WTC11 (cell line): ENCODE measurements at places on chromosomes 3 and 15. TPM values are rescaled to one million over a fixed set of nuclear protein-coding genes. Genes with fewer than 3 reads are reported as not detected.
A peak's percentile ranks its signal among the peaks of the same experiment; 100 is the strongest.

GRCh38 chr3:82556113-82556512 lies 794.7 kb upstream of the GBE1 start:
- no peaks in the 10 kb centered on the region for H3K36me3 ChIP-seq
- no peak overlapping the region for H3K4me3 ChIP-seq
- peaks cover 42% of the 10 kb centered on the region for H3K4me1 ChIP-seq
- H3K27me3 ChIP-seq = no peaks in the 10 kb centered on the region

DNA sequence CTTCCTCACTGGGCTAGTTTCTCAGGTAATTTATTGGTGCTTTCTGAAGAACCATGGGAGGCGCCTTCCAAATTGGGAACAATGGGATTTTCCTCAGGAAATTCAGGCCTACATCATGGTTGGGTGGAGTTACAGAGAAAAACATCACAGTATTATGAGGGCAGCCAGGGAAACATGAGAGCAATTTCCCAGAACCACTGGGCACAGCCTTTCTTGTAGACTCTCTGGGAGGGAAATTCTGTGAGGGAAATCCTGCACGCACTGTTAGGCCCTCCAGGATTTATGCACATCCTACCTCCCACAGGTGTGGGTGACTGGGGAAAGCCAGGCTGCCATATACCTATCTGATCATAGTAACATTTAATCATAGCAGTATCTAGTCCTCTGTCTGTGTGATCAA lies 13.2 kb downstream of the POPDC2 start:
- peaks cover 24% of the 10 kb centered on the region for H3K4me1 ChIP-seq
- no peaks in the 10 kb centered on the region for H3K27me3 ChIP-seq
- DNase-seq = no peak
- no peak overlapping the region for H3K4me3 ChIP-seq
- no peaks in the 10 kb centered on the region for H3K36me3 ChIP-seq

DNA sequence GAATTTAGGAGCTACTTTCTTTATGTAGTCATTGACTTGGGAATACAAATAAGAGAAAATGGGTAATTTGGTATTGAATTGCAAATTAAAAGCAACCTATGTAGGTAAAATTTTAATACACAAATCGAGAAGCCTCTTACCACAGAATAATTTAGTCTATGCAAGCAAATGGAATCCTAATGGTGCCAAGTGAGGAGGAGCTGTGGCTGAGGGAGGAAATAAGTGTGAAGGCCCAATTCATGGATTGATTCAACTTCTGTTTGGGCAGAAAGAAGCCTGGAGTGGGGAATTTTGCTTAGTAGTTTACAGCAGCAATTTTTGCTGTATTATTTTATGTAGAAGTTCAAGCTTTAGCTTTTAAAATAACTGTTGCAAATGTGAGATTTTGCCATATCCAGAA lies 291.9 kb downstream of the OXSM start:
- H3K4me3 ChIP-seq = no peak overlapping the region
- H3K36me3 ChIP-seq = peaks cover 8% of the 10 kb centered on the region
- H3K4me1 ChIP-seq = no peaks in the 10 kb centered on the region
- no peak for DNase-seq
- H3K27me3 ChIP-seq = no peaks in the 10 kb centered on the region
- H3K27ac ChIP-seq = no peak overlapping the region

GRCh38 chr3:16885593-16886302 lies 993 bp downstream of the PLCL2 start:
- peaks cover 63% of the 10 kb centered on the region for H3K4me1 ChIP-seq
- peak overlapping the region; percentile 75 for H3K4me3 ChIP-seq
- DNase-seq = no peak
- H3K36me3 ChIP-seq = no peaks in the 10 kb centered on the region

Gene TICRR
- 33.7 to 37.4 TPM (median 33.8 TPM) in 3 replicates for total RNA-seq

Gene LRRC2
- 4.0 to 4.9 TPM (median 4.9 TPM) in 3 replicates for total RNA-seq

GRCh38 chr3:156918746-156919145 lies 92.6 kb downstream of the LEKR1 start:
- H3K36me3 ChIP-seq = peaks cover 10% of the 10 kb centered on the region
- DNase-seq = no peak

Gene USP19
- total RNA-seq = 72.4 to 75.8 TPM (median 73.3 TPM) in 3 replicates

Gene CPN2
- 0.09 to 0.14 TPM in 2 of 3 replicates, not detected in the other for total RNA-seq

GRCh38 chr15:60343221-60343970 lies 54.4 kb downstream of the ANXA2 start:
- H3K27ac ChIP-seq = no peak overlapping the region
- no peak for DNase-seq
- H3K4me1 ChIP-seq = peaks cover 26% of the 10 kb centered on the region
- H3K36me3 ChIP-seq = peaks cover 11% of the 10 kb centered on the region
- H3K27me3 ChIP-seq = no peaks in the 10 kb centered on the region

Gene EXD1
- total RNA-seq = 0.26 to 0.44 TPM (median 0.37 TPM) in 3 replicates

GRCh38 chr3:73148682-73149081 lies 87.2 kb downstream of the EBLN2 start:
- no peaks in the 10 kb centered on the region for H3K36me3 ChIP-seq
- H3K4me1 ChIP-seq = no peaks in the 10 kb centered on the region
- DNase-seq = no peak
- H3K27ac ChIP-seq = no peak overlapping the region
- H3K4me3 ChIP-seq = no peak overlapping the region

DNA sequence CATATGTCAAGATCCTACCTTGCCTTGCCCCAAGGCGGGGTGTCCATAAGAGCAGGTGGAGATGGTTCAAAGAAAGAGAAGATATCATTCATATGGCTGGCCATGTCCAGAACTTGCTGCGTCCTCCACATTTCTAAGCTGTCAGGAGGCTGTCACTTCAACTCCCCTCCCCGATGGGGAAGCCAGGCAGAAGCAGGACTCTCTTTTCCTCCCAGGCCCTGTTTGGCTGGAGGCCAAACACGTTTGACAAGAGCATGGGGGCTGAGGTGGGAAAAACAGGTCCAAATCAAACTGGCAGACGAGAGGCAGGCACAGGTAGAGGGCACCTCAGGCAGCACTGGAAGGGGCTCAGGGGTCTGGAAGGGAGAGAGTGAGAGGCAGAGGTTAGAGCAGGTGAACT lies 37.7 kb downstream of the MESD start:
- peaks cover 33% of the 10 kb centered on the region for H3K4me1 ChIP-seq
- no peaks in the 10 kb centered on the region for H3K27me3 ChIP-seq
- no peak for DNase-seq
- peaks cover 29% of the 10 kb centered on the region for H3K36me3 ChIP-seq

DNA sequence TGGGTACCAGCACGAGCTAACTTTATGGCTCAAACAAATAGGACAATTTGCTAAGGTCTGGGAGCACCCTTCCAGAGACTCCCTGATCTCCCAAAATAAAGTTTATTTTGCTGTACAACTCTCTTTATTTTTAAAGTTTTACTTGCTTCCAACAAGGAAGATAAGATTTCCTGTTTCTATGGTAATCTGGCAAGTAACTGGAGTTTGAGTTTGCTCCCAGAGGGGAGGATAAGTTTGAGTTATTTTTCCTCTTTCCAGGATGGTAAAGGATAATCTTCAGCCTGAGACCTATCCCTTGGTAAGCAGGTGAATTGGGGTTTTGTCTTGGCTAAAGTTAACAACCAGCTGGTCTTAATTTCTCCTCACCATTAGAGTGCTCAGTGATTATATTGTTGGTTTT lies 1019.4 kb upstream of the ALCAM start:
- H3K27ac ChIP-seq = no peak overlapping the region
- no peak for DNase-seq
- peaks cover 12% of the 10 kb centered on the region for H3K36me3 ChIP-seq
- H3K4me1 ChIP-seq = peaks cover 20% of the 10 kb centered on the region
- no peaks in the 10 kb centered on the region for H3K27me3 ChIP-seq

GRCh38 chr3:177932750-177933660 lies 603.2 kb upstream of the KCNMB2 start:
- no peak for DNase-seq
- no peak overlapping the region for H3K4me3 ChIP-seq
- H3K27ac ChIP-seq = no peak overlapping the region
- H3K4me1 ChIP-seq = 0 out of 2 replicates have a peak, but pooled peaks cover 3% of the 10 kb centered on the region
- no peaks in the 10 kb centered on the region for H3K27me3 ChIP-seq

Gene NRG4
- total RNA-seq = 0.18 to 0.55 TPM in 2 of 3 replicates, not detected in the other

GRCh38 chr15:29123991-29124390 lies 145.6 kb downstream of the NSMCE3 start:
- H3K4me3 ChIP-seq = no peak overlapping the region
- no peak overlapping the region for H3K27ac ChIP-seq
- H3K36me3 ChIP-seq = no peaks in the 10 kb centered on the region
- peaks cover 12% of the 10 kb centered on the region for H3K4me1 ChIP-seq

DNA sequence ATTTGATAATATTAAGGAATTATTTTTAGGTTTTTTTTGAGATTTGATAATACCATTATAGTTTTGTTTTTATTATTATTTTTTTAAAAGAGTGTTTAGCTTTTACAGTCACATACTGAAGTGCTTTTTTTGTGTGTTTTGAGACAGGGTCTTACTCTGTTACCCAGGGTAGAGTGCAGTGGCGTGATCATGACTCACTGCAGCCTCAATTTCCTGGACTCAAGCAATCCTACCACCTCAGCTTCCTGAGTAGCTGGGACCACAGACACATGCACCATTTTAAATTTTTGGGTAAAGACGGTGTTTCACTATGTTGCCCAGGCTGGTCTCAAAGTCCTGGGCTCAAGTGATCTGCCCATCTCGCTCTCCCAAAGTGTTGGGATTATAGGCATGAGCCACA lies 73.0 kb downstream of the SUMF1 start:
- no peak overlapping the region for H3K4me3 ChIP-seq
- H3K27me3 ChIP-seq = no peaks in the 10 kb centered on the region
- no peak for DNase-seq
- H3K4me1 ChIP-seq = peaks cover 18% of the 10 kb centered on the region

DNA sequence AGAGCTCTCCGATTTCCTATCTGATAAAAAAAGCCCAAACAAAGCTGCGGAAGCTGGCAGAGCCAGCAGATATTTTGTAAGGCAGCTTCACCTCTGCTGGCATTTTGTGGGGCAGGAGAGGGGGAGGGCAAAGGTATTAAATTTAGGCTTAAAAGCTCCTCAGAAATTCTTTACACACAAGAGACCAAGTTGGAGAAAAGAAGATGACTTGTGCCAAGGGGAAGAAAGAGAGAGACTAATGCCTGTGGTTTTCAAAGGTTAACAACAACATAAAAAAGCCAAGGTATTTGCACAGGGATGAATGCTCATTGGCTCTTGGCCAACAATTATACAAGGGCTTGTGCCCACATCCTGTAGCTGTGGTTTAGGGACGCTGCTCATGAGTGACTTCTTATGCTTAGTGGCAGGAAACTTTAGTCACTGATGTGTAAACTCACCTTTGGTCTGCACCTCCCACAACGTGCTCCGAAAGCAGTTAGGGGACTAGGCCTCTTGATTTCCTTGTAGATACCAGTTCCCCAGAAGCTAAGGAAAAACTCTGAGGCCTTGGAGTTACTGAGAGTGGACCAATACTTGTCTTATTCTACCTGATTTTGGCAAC lies 152.9 kb downstream of the TPRG1 start:
- H3K36me3 ChIP-seq = no peaks in the 10 kb centered on the region
- no peaks in the 10 kb centered on the region for H3K27me3 ChIP-seq
- H3K27ac ChIP-seq = no peak overlapping the region

DNA sequence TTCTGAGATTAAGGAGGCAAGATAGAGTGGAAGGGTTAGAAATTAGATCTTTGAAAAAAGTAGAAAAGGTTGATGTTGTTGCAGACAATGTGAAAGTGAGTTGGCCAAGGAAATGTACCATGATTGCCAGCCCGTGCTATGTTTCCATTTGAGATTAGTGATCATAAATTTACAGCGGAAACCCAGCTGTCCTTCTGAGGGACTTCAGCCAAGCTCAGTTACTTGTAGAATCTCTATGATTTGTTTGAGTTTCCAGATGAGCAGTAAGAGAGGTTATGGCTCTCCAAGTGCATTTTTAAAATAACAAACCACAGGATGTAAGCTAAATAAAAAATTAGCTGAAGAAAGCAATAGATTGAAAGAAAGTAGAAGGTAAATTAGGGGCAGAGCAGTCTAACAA lies 54.2 kb upstream of the RBMS3 start:
- H3K4me3 ChIP-seq = no peak overlapping the region
- H3K27me3 ChIP-seq = no peaks in the 10 kb centered on the region
- DNase-seq = no peak
- no peak overlapping the region for H3K27ac ChIP-seq
